ENCODE measurements at places on chromosomes 12 and 14. TPM values are rescaled to one million over a fixed set of nuclear protein-coding genes. Genes with fewer than 3 reads are reported as not detected.

DNA sequence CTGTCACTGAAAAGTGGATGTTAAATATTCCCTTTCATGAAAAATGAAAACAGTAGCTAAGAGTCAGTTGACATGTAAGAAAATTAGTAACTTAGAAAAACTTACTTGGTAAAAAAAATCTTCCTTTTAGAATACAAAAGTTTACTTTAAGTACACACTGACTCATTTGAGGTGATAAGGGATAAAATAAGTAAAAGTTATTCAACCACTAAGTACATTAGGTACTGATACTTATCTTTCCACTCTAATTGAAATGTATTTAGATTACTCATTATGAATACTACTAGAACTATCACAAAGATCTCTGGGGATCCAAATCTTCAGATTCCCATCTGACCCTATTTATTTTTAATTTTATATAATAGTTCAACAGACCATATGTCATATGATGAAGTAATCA is 12.2 kb downstream of the SYCP3 start:
- no peaks in the 10 kb centered on the region for H3K27me3 ChIP-seq
- no peak overlapping the region for H3K27ac ChIP-seq
- no peaks in the 10 kb centered on the region for H3K4me1 ChIP-seq
- no peak overlapping the region for H3K4me3 ChIP-seq
- peaks cover 5% of the 10 kb centered on the region for H3K36me3 ChIP-seq

DNA sequence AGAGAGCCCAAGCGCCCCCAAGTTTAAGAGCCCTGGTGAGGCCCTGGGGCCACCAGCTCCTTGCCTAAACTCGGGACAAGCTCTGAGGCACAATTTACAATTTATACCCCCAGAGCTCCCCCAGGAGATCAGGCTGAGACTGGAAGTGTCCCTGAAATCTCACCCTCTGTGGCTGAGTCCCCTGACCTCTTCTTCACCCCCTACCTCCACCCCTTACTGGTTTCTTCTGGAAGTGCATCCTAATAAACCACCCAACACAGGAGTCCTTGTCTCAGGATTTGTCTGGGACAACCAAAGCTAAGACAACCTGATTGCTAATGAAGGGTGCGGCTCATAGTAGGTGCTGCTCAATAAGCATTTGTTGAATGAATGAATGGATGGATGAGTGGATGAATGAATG is 206.4 kb downstream of the BCL11B start:
- DNase-seq: no peak
- H3K27me3 ChIP-seq: peaks cover 3% of the 10 kb centered on the region
- H3K36me3 ChIP-seq: peaks cover 3% of the 10 kb centered on the region
- H3K4me3 ChIP-seq: no peak overlapping the region
- H3K4me1 ChIP-seq: peaks cover 8% of the 10 kb centered on the region

KRT3 gene
- not detected for total RNA-seq

GRCh38 chr12:91801048-91801447 is 344.6 kb downstream of the BTG1 start:
- peaks cover 6% of the 10 kb centered on the region for H3K36me3 ChIP-seq
- H3K27ac ChIP-seq: no peak overlapping the region
- H3K27me3 ChIP-seq: no peaks in the 10 kb centered on the region
- no peak overlapping the region for H3K4me3 ChIP-seq
- no peak for DNase-seq

AKAP3 gene
- total RNA-seq: 3.8 TPM

FLVCR2 gene
- 0.74 TPM for total RNA-seq

WNT5B gene
- total RNA-seq: not detected

FERMT2 gene
- total RNA-seq: 0.23 TPM

TPPP2 gene
- not detected for total RNA-seq

- H3K27me3 ChIP-seq: peaks cover 3% of the 10 kb centered on the region
- peaks cover 2% of the 10 kb centered on the region for H3K36me3 ChIP-seq
- H3K27ac ChIP-seq: no peak overlapping the region
- DNase-seq: no peak
- H3K4me1 ChIP-seq: peaks cover 10% of the 10 kb centered on the region
Observed at GRCh38 chr14:90487031-90487430, 90.2 kb downstream of the CALM1 start.

SYT1 gene
- not detected for total RNA-seq

DNA sequence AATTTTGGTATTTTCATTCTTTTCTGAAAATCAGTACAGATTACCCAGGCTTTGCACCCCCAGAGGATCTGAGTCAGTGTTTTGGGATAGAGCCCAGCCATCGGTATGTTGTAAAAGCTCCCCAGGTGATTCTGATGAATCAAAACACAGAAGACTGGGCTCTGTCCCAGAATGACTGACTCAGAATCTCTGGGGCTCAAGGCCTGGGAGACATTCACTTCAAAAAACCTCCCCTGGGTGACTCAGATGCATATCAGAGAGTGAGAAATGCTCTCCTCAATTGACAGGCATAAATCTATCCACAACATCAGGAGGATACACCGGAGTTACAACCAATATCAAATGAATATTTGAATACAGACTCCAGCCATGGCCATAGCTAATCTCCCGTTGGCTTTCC is 32.6 kb downstream of the SLC35F4 start:
- no peak overlapping the region for H3K27ac ChIP-seq
- no peaks in the 10 kb centered on the region for H3K36me3 ChIP-seq
- no peaks in the 10 kb centered on the region for H3K4me1 ChIP-seq
- DNase-seq: no peak

GRCh38 chr14:21525571-21525961 is 580 bp downstream of the SALL2 start:
- H3K4me1 ChIP-seq: peaks cover 9% of the 10 kb centered on the region
- peak overlapping the region; percentile 85 for H3K4me3 ChIP-seq
- H3K36me3 ChIP-seq: no peaks in the 10 kb centered on the region
- peak overlapping the region; percentile 77 for H3K27ac ChIP-seq

GRCh38 chr14:50892255-50892654 is 20.4 kb downstream of the ABHD12B start:
- peaks cover 9% of the 10 kb centered on the region for H3K27me3 ChIP-seq
- H3K27ac ChIP-seq: no peak overlapping the region
- H3K36me3 ChIP-seq: no peaks in the 10 kb centered on the region
- DNase-seq: no peak
- no peak overlapping the region for H3K4me3 ChIP-seq
- no peaks in the 10 kb centered on the region for H3K4me1 ChIP-seq

- no peak overlapping the region for H3K27ac ChIP-seq
- H3K36me3 ChIP-seq: no peaks in the 10 kb centered on the region
- H3K27me3 ChIP-seq: no peaks in the 10 kb centered on the region
- no peak for DNase-seq
Observed at GRCh38 chr12:18332173-18332572, 70.9 kb downstream of the PIK3C2G start.

DGKA gene
- 783 TPM for total RNA-seq

GRCh38 chr12:78695749-78696148 is 168.8 kb upstream of the SYT1 start:
- H3K36me3 ChIP-seq: no peaks in the 10 kb centered on the region
- H3K4me3 ChIP-seq: no peak overlapping the region
- H3K4me1 ChIP-seq: no peaks in the 10 kb centered on the region
- H3K27ac ChIP-seq: no peak overlapping the region

DNA sequence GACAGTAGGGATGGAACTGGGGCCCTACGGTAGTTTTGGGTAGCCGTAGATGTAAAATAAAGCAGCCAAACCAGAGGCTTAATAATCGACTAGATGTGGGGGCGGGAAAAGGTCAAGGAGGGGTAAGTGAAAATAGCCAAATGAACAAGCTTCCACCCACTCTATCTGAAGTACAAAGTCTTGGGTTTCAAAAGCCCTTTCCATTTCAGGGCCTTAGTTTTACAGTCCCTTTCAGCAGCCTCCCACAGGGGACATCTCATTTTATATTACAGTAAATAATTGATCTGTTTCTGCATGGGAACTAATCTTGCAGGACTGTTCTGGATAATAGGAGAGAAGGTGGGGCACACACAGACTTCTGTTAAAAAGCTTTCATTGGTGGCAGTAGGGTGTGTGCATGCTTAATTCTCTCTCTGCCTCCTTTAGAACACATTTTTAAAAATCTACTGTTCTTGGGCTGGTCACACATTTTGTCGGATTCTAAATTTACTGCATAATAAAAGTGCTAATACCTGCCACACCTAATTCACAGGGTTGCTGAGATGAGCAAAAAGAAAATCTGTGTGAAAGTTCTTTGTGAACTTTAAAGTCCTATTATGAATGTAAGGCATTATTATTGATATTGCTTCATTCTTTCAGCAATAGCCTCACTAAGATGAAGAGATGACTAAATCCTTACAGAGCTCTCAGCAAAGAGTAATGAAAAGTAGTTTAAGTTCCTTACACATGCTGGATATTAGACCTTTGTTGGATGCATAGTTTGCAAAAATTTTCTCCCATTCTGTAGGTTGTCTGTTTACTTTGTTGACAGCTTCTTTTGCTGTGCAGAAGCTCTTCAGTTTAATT is 104.6 kb downstream of the ITPR2 start:
- no peaks in the 10 kb centered on the region for H3K27me3 ChIP-seq
- peaks cover 11% of the 10 kb centered on the region for H3K36me3 ChIP-seq
- H3K4me3 ChIP-seq: no peak overlapping the region
- H3K4me1 ChIP-seq: peaks cover 15% of the 10 kb centered on the region
- H3K27ac ChIP-seq: no peak overlapping the region

ACTR10 gene
- total RNA-seq: 44.9 TPM

- H3K36me3 ChIP-seq: peaks cover 6% of the 10 kb centered on the region
- no peak overlapping the region for H3K27ac ChIP-seq
- no peaks in the 10 kb centered on the region for H3K27me3 ChIP-seq
- DNase-seq: no peak
Observed at GRCh38 chr14:103495854-103496253, 26.8 kb downstream of the CKB start.

SYNDIG1L gene
- not detected for total RNA-seq

DNA sequence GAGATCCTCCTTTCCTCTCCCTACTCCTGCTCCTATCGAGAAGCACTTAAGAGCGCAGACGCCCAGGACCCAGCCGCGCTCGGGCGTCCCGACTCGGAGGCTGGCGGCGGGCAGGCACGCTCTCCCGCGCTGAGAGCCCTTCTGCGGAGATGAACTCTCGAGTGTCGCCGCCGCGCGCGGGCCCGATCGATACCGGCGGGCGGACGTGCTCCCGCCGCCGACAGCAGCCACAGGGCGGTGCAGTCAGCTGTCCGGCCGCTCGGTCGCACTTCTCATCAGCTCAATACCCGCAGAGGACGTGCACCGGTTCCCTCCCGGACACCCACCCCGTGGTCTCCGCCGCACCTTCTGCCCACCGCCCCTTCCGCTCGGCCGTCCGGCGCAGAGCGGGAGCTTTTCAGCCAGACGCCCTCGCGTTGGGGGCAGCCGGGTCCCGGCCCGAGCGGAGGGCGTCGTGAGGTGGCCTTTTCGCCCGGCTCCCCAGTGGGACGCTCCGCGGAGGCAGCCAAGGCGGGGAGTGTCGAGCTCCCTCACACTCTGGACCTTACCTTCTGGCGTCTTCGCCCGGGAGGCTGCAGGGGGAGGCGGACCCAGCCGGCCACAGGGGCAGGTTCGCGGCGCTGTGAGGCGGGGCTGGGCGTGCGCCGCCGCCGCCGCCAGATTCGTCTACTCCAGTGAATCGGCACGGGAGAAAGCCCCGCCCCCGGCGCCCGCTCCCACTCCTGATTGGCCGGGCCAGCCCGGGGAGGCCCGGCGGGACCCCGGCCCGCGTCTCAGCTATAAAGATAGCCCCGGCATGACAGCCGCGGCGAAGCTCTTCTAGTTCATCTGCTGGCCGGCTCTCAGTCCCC is at the start of gene INSM2:
Gene INSM2, plus strand, starts transcription at position 808 of the 851 bp plus-strand sequence. CDS start 89 bp downstream, outside the sequence.
- peak; percentile 67 for DNase-seq
- no peak within 1 kb of the TSS for H3K27ac ChIP-seq
- H3K4me1 ChIP-seq: peaks cover 6% of the 10 kb centered on the region
- peak within 1 kb of the TSS; percentile 75 for H3K4me3 ChIP-seq

GRCh38 chr12:22974865-22975264 is 349.9 kb downstream of the ETNK1 start:
- no peak overlapping the region for H3K4me3 ChIP-seq
- no peaks in the 10 kb centered on the region for H3K27me3 ChIP-seq
- H3K27ac ChIP-seq: no peak overlapping the region
- H3K4me1 ChIP-seq: no peaks in the 10 kb centered on the region
- no peaks in the 10 kb centered on the region for H3K36me3 ChIP-seq
- no peak for DNase-seq

DNA sequence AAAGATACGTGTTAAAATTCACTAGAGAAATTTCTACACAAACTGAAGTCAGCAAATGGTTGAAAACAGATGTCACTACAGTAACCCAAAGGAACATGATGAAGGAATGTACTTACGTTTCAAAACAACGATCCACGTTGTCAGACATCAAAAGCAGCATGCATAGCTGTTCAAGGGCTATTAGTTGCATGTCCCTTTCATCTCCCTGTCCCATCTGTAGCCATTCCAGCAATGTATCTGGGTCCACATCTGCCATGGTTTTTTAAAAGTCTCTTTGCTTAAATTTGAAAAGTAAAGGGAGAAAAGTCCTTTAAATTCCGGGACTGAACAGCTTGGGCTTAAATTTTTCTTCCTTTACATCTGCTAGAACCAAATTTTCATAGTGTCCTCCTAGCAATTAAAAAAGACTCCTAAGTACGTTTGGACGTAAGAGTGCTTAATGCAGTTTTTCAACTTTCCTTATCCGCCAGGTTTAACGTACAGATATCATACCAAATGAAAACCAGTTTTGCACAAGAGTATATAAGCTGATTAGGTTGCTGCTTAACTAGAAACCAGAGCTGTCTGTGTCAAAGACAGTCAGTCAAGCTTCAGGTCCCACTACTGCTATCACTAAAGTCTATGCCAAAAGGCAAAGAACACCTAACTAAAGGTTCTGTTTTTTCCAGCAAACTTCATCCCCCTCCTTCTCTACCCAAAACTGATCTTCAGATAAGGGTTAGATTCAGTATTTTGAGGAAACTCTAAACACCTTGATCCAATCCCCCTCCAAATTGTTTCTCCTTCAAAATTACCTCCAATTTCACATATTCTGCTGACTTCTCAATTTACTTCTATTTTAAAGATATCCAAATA is 1.7 kb downstream of the HECTD1 start:
- peaks cover 26% of the 10 kb centered on the region for H3K36me3 ChIP-seq
- peaks cover 38% of the 10 kb centered on the region for H3K4me1 ChIP-seq
- DNase-seq: no peak
- peak overlapping the region; percentile 83 for H3K4me3 ChIP-seq

ITGB7 gene
- total RNA-seq: 415 TPM

GRCh38 chr12:107642240-107642639 is 43.4 kb upstream of the PWP1 start:
- DNase-seq: no peak
- no peak overlapping the region for H3K4me3 ChIP-seq
- H3K27me3 ChIP-seq: no peaks in the 10 kb centered on the region
- peaks cover 31% of the 10 kb centered on the region for H3K36me3 ChIP-seq

ACOT6 gene
- total RNA-seq: not detected
